ENCODE measurements at places on chromosomes 6 and 20.

GRCh38 chr6:135286962-135287538, 105.9 kb downstream of the MYB start:
- no peak for DNase-seq

- no peak for DNase-seq
These were observed 50.0 kb downstream of the RTN4IP1 start for GRCh38 chr6:106579281-106579680.

GRCh38 chr6:61809004-61809595, 476.9 kb downstream of the KHDRBS2 start:
- DNase-seq = no peak

GRCh38 chr6:147116056-147116455, 88.2 kb upstream of the STXBP5 start:
- DNase-seq = no peak

DNA sequence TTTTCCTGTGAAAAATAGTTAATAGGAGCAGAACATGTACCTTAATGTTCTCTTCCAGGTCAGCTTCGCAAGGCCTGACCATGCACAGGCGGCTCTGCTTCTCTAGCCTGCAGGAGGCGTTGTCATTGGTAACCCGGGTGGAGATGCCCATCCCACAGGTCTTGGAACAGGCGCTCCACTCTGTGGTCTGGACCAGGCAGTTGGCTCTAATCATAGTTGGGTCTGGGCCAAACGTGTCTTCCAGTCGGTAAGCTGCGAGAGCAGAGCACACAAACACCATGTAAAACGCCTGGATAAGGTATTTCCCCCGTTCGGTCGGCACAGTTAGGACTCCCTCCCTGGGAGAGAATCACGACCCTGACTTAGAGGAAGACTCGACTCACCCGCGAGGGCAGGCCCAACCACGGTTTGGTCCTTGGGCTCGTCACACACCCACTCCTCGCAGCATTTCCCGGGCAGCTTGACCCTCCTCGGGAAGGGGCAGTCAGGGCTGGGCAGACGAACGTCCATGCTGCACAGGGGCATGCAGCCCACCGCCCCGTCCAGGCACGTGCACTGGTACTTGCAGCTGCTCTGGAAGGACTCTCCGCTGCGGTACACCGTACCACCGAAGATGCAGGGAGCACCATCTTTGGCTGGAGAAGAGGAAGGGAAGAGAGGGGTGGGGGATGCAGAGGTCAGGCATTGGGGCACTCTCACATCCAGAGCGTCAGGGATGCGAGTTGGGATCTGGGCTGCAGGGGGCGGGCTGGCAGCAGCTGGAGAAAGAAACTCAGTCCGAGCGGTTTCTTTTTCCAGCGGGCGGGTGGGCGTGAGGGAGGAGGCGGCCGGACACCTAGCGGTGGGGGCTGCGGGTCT, 1.0 kb downstream of the CCN2 start:
- DNase-seq = no peak

DNA sequence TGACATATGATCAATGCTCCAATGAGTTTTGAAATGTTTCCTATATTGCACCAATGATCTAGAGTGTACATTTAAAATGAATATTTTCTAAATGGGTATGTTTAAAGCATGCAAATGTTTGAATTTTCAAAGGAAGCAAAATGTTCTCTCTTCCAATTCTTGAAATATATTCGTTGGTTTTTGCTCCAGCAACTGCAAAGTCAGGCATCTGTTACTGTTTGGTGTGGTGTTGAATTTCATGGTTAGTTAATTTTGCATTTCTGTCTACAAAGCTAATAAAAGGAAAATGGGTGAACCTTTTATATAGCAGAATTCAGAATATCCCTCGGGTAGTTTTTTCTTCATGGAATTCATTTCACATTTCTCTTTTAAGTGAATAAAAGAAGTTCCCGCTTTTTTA, 1018.3 kb downstream of the GRIK2 start:
- DNase-seq = no peak

DNA sequence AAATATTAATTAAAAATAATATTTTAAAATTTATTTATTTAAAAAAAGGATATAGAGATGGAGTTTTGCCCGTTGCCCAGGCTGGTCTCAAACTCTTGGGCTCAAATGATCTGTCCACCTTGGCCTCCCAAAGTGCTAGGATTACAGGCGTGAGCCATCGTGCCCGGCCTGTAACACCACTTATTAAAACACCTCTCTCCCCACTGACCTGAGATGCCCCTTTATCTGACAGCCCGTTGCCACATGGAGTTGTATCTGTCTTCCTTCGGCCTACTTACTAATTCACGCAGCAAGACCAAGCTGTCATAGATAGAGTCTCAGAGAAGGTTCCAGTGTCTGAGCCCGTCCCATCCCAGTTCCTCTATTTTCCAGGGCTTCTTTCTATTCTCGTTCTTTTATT, 30.7 kb downstream of the KIF25 start:
- no peak for DNase-seq

- peak; percentile 61 for DNase-seq
These were observed 12.9 kb upstream of the ZNF343 start for GRCh38 chr20:2521369-2522305.

DNA sequence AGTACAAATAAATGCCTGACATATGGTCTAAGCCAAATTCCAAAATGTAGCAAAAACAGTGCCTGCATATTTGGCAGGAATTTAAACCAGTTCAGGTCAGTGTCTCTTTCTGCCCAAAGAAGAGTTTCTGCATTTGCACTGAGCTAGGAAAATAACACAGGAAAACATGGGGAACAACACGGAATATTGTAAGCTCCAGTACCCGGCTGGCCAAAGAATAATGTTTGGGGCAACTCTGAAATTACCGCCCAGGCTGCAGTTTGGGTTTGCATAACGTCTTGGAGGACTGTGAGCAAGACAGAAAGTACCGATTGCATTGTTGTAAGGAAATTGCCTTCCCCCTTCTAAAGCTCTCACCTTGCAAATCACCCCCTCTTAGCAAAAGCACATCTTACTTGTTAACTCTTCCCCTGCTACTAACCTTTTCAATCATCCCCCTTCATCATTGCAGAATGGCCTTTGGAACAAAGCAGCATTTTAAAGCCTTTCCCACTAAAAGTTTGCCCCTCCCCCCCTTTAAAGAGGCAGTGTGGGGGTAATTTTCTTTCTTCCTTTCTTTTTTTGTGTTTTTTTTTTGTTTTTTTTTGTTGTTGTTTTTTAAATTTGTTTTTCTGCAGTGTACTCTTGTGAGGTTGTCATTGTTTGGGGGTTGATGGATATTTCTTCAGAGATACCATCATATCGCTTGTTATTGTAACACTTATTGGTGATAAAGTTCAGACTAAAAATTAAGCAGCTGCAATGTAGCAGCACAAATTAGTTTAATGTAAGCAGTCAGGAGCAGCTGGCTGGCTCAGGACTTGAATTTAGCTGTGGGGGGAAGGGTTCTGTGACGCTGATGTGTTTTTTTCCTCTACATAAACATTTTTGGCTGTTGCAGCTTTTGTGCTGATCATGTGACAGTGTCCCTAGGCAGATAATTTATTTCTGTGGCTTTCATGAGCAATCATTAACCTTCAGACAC, 100.0 kb upstream of the CITED2 start:
- DNase-seq = no peak

GRCh38 chr6:47438481-47439347, 38.9 kb upstream of the CD2AP start:
- DNase-seq = no peak

GRCh38 chr20:63688228-63689045, 8.0 kb upstream of the TNFRSF6B start:
- DNase-seq = no peak

GRCh38 chr20:58359441-58359840, 29.6 kb upstream of the VAPB start:
- DNase-seq = no peak

DNA sequence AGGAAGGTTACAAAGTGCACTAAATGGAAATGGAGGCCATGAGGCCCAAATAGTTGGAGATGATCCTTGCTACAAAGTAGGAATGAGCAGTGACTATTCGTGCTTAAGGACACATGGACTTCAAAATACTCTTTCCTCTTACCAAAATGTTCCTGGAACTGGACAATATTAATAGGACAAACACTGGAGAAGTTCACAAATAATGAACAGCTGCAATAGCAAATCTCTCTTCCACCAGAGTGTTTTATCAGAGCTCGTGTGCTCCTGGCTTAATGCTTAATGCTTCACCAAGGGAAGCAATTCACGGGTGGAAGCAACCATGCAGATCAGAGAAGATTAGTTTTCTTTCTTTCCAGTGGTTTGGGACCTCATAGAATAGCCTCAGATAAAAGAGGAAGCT, 435.4 kb downstream of the BCKDHB start:
- DNase-seq = no peak

DNA sequence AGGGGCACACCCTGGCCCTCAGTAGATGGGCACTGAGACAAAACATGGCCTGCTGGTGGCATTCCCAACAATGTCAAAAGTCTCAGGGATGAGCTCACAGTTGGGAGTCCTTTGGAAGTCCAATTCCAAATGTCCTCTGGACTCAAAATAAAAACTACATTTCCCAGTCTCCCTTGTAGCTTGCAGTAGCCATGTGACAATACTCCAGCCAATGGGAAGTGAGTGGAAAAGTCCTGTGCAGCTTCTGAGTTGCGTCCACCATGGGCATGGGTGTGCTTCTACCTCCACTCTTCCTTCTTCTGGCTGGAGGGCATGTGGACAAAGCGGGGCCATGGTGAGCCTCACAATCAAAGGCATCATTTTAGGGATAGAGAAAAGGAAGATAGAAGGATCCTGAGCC, 5.8 kb upstream of the ADAM33 start:
- no peak for DNase-seq

DNA sequence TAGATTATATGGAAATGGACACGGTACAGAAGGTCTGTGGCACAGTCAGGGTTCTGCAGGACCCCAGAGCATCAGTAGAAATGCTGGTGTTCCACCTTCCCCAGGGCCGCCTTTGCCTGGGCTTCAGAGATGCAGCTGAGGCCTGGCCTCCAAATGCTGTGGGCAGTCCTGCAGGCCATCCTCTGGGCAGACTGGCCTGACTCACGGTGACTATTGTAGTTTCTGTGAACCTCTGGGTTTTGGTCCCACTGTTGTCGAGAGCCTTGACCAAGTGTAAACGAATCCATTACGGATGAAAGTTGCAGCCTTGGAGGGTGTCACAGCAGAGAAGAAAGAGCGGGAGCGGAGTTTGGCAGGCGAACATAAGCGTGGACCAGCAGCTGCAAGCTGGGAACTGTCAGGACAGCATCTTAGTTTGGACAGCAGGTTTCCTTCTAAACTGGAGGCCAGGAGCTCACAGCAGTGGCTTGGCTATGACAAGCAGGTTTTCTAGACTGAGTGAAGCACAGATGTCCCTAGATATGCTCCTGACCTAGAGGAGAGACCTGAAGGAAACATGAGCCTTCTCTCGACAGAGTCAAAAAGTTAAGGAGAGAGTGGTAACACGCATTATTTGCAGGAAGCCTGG, 46.2 kb upstream of the BCLAF1 start:
- DNase-seq = no peak

DNA sequence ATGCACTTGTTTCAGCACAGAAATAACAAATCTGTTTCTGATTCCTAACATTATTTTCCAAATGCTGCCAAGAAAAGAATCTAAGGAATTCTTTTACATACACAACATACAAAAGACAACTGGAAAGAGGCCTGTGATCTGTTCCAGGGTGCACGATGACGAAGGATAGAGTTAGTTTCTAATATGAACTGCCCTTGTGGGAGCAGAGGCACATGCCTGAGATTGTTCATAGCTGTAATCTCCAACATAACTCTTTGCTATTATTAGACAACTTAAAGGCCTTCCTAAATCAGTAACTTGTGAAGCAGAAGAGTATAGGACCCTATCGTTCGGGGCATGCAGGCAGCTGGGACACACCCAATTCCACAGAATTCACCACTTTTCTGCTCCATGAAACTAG, 41.2 kb upstream of the NHSL1 start:
- no peak for DNase-seq

- no peak for DNase-seq
These were observed 970.5 kb upstream of the SLC35B3 start for GRCh38 chr6:9405825-9406224.

DNA sequence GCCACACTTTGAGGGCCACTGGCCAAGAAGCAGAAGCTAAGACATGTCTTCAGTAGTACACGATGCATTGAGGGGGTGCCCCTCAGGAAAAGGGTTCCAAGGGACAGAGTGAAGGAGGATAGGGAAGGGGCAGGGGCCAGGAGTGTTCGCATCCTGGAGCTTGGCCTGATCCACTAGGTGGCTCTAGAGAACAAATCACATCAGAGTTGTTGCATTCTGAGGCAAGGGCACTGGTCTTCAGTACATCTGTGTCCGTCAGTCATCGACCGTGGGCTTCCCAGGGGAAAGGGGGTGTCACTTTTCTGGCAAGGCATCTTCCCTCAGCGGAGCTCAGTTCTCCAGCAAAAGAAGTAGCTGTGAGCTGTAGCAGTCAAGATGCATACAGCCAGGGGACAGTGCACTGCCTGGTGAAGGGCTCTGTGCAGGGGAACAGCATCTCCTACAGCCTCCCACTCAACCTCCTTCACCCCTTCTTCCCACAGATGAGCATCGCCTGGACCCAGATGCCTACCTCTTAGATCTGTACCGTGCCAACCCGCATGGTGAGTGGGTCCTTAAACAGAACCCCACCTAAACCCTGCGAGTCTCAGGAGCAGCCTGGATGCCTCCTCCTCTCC, 47.8 kb downstream of the ARHGAP40 start:
- no peak for DNase-seq

- no peak for DNase-seq
These were observed 86.8 kb upstream of the MPC1 start for GRCh38 chr6:166469426-166469961.

DNA sequence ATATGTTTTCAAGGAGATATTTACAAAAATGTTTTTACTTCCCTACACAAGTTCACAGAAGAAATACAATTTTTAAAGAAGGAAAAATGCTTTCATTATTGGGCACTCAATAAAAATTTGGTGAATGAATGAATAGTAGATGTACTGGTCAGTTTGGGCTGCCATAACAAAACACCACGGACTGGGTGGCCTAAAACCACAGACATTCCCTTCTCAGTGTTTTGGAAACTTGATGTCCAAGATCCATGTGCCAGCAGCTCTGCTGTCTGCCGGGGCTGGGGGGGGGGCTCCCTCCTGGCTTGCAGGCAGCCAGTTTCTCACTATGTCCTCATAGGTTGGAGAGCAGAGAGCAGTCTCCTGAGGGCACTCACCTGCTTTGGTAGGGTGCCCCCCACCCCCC, 62.0 kb downstream of the FAM120B start:
- DNase-seq = no peak

GRCh38 chr20:32271620-32272019, 5.8 kb upstream of the KIF3B start:
- no peak for DNase-seq

DNA sequence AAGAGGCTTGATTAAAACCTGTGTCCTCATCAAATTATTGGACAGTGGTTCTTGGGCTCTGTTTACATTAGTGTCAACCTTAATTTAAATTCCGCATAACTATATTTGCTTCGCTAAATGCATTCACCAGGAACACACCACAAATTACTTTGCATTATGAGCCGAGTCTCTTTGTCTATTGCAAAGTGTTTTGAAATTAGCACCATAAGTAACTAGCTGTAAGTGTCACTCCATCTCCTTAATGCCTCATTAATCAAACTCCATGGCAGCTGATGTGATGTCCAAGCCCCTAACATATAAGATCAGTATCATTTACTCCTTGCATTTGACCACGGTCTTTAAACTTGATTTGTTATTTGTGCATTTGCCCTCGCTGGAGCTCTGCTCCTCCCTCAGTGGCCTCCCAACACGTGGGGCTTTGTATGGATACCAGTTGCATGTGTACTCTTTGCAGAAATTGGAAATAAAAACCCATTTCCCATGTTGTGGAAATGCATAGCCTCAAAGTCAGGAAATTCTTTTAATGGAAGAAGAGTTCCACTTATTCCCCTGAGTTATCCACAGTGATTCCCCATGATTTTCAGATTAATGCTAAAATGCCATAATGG, 24.6 kb downstream of the FOXA2 start:
- no peak for DNase-seq

- no peak for DNase-seq
These were observed 41.6 kb upstream of the DSE start for GRCh38 chr6:116329156-116329555.
